Ecto neural progenitor cell (in vitro differentiated cells): ENCODE measurements at places on chromosomes 16 and 17.

DNA sequence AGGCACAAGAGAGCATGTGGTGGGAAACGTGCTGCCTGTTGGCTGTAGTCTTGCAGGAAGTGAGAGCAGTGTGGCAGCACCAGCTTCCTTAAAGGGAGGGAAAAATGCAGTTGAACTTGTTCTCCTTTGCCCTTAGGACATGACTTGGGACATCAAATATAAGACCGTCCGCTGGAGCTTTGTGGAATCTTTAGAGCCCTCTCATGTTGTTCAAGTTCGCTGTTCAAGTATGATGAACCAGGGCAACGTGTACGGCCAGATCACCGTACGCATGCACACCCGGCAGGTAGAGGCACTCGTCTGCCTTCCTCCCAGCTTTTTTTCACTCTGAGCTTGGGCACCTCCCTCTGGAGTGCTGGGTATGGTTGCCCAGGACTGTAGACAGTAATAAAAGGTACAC is 23.3 kb downstream of the GPR179 start:
- DNase-seq: peak; percentile 40

DNA sequence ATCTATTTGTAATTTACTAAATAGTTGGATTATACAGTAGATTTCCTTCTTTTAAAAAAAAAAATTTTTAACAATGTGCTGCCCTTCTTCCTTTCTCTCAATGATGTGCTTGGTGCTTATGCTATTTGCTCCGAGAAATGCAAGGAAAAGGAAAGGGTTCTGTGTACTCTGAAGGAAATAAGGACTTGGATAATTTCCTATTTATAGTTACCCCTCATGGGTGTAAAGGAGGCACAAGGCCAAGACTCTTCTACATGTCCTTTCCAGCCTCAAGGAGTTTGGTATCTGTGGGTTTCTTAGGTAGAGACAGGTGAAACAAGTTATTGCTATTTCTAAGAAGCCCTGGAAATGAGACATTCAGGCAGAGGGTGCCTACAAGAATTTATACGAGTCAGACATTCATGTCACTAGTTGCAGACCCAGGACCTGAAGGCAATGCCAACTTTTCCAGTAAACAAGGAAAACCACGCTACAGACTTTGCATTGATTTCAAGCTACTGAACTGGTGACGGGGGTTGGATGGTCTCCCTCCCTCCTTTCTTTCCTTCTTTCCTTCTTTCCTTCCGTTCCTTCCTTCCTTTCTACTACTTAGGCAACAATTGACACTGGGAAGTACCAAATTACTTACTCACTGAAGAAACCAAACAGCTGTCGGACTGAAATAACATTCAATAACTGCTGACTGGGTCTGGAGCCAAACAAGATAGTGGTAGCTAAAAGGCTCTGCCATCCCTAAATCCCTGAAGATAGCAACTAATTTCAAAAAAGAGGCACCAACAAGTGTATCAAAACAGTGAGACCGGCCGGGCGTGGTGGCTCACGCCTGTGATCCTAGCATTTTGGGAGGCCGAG is 33.8 kb upstream of the GHDC start:
- DNase-seq: no peak

DNA sequence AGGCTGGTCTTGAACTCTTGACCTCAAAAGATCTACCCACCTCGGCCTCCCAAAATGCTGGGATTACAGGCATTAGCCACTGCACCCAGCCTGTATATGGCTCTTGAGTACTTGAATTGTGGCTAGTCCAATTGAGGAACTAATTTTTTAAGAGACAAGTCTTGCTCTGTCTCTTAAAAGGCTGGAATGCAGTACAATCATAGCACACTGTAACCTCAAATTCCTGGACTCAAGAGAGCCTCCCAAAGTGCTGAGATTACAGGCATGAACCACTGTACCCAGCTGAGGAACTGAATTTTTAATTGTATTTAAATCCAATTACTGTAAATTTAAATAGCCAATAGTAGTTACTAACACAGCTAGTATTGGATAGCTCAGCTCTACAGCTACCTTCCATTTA is 50.6 kb downstream of the MED13 start:
- DNase-seq: no peak

DNA sequence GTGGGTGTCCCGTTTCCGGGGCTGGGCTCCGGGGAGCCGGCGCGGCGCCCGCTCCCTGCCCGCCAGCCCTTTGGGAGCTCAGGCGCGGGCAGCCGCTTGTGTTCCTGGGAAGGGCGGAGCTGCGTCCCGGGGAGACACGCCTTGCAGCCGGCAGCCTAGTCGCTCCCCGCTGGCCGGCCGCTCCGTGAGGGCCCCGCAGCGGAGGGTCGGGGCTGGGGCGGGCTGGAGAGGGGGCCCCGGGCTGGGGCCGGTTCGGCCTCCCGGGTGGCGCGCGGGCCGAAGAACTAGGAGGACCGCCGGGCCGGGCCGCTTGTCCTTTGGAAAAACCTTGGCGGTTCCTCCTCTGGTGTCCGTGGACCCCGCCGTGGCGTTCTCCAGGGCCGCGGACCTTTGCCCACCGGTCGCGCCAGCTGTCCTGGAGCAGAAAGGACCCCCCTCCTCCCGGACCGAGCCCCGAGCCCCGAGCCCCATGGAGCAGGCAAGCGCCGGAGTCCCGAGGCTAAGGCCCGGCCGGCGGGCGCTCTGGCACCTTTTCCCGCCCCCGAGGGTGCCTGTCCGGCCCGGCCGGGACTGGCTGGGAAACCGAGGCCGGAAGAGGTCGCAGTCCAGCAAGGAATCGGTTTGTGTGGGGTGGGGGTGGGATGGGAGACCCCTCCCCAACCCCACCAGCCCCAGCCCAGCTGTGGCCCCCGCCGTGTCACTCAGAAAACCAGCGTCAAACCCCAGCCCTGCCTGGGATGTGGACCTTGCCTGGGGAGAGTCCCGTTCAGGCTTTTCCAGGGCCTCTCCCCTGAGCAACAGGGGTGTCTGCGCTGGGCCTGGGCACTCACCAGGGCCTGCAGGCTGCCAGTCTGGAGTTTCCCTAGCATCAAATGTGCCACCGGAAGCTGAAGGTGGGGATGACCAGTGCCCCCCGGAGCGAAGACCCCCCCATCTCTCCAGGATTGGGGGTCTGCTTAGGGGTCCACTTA is 6.8 kb upstream of the TBC1D3B start:
- DNase-seq: peak; percentile 98

GRCh38 chr17:50686494-50687199 is 21.1 kb downstream of the ANKRD40 start:
- no peak for DNase-seq

GRCh38 chr16:31107465-31107867 is 720 bp upstream of the BCKDK start:
- no peak for DNase-seq

DNA sequence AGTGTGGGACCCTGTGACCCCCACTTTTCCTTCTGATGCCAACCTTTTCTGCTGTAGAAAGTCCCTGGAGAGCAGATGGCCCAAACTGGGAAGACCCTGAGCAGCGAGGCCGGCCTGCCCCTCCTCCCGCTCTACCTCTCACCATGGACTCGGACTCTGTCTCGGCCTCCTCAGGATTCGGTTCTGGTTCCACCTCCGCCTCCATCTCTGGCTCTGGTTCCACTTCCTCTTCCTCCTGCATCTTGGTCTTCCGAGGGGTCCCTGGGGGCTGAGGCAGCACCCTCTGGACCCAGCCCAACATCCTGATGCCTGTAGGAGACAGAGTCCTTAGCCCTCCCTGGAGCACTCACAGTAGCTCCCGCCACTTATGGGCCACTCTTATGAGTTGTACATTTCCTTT is 3.9 kb downstream of the CNGB1 start:
- no peak for DNase-seq

GRCh38 chr16:88306860-88307545 is 75.8 kb upstream of the ZNF469 start:
- DNase-seq: no peak

DNA sequence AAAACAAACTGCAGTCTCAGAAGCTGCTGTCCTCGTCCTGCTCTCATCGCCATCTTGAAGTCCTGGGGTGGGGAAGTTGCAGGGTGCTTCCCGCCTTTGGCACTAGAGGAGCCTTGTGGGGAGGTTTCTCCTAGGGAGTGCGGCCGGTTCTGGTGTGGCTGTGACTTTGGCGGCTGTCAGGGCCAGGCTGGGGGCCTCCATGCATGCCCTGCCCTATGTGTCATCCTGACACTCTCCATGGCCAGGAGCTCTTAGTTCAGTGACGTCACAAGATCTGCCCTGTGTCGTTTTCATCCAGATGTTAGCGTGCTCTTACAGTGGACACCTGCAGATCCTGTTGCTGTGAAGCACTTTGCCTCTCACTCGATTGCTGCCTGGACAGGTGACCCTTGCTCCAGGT is 49.6 kb downstream of the PLD6 start:
- DNase-seq: no peak

- DNase-seq: no peak
Observed at GRCh38 chr16:9429646-9430330, 338.3 kb downstream of the HAPSTR1 start.

- no peak for DNase-seq
Observed at GRCh38 chr16:12411516-12411915, 392.2 kb downstream of the CPPED1 start.

DNA sequence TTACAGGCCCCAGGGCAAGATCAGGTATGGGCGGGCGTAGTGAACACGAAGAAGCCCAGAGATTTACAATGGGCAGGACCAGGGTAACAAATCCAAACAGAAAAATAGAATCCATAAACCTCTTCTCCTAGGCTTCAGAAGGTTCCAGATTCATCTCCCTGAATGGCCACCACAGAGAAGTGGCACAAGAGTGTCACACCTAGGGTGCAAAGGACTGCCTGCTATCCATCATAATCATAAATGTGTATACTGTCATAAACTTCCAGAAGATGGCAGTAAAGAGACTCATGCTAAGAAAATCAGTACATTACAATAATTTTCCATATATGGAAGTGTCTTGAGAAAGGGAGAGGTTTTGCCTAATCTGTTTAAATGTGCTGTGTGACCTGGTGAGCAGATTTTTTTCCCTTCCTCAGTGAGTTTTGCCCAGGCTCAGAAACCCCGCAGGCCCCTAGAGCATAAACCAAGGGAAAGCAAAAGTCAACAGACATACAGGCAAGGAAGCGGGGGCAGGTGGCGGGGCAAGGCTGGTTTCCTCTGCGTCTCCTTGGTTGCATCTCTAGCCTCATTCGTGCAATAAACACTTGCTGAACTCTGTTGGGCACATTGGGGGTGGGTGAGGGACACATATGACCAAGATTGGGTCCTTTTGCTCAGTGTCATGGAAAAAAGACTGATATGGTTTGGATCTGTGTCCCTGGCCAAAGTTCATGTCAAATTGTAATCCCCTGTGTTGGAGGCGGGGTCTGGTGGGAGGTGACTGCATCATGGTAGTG is 92.0 kb upstream of the CDH5 start:
- DNase-seq: peak; percentile 42
